ENCODE measurements at places on chromosomes 6 and 20.

- DNase-seq: no peak
Measured at GRCh38 chr20:51620432-51620831, 77.9 kb upstream of the NFATC2 start.

DNA sequence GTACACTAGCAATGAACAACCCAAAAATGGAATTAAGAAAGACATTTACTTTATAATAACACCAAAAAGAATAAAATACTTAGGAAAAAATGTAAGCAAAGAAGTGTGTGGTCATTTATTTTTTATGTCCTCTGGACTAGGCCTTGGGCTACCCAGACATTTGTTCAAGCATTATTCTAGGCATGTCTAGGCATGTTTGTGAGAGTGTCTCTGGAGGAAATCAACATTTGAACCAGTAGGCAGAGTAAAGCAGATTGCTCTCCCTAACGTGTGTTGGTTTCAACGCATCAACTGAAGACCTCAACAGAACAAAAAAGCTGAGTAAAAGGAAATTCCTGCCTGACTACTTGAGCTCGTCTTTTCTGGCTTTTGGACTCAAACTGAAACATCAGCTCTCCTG lies 84.5 kb downstream of the ANKEF1 start:
- DNase-seq: no peak

- DNase-seq: no peak
Measured at GRCh38 chr20:34881689-34882088, 5.3 kb downstream of the ACSS2 start.

- no peak for DNase-seq
Measured at GRCh38 chr6:116405652-116406356, 35.1 kb downstream of the DSE start.

DNA sequence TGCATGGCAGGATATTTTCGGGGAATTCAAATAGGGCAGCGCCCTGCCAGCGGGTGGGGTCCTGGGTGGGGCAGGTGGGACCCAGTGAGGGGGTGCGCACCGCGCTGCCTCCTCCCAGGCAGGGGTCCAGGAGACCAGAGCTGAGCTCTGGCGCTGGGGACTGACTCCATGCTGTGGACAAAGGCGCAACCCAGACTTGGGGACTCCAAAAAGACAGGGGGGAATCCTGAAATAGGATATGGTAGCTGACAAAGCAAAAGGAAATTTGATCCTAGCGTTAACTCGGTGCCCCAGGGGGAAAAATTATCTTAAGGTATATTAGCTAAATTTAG lies 23.6 kb downstream of the TFAP2A start:
- DNase-seq: no peak

DNA sequence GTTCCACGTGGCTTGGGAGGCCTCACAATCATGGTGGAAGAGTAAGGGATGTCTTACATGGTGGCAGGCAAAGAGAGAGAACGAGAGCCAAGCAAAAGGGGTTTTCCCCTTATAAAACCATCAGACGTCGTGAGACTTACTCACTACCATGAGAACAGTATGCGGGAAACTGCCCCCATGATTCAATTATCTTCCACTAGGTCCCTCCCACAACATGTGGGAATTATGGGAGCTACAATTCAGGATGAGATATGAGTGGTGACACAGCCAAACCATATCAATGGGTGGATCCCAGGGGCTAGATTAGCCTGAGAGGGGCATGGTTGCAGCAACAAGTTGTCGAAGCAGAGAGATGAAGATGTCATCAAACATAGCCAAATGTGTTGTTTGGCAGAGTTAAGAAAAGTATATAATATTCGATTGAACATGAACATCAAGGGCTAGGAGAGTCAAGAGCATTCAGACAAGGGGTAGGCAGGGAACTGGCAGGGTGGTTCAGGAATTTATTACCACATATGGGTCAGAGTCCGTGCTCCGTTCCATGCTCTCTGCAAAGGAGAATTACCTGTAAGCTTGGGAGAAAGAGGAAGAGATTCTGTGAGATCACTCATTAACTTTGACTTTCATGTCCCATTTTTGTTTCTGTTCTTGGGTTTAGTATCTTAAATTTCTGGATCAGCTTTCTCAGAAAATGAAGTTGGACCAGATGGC lies 98.8 kb downstream of the CCDC170 start:
- DNase-seq: no peak

DNA sequence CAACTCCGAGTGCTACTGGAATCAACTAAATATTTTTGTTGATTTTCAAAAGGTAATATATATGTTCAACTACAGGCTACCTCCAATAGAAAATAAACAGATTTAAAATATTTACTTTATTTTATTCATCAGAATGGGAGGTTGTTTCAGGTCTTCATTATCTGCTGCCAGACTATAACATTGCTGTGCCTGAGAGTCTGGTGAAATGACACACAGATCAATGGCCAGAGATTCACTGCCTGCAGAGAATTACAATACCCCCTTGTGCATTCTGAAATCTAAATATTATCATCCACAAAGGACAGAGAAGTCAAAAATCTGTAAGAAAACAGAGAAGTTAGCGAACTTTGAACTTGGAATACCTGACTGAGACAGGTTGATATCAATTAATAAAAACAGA lies 667.8 kb upstream of the GJE1 start:
- DNase-seq: no peak

DNA sequence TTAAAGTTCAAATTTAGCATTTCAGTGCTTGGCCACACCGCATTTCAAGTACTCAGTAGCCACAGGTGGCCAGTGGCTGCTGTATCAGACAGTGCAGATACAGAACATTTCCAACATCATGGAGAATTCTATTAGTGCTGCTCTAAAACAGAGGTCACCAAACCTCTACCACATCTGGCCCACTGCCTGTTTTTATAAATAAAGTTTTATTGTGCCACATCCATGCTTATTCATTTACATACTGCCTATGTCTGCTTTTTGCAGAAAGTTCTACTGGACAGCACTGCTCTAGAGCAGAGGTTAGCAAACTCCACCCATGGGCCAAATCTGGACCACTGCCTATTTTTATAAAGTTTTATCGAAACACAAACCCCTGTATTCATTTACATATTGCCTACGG lies 3.7 kb upstream of the PTPRT start:
- no peak for DNase-seq

- no peak for DNase-seq
Measured at GRCh38 chr20:9573335-9574151, 59.2 kb downstream of the LAMP5 start.

Data from liver (tissue), 10 donors.